ENCODE measurements at places on chromosomes 16 and 17.

- DNase-seq, result peak; percentile 58
These were observed 137.1 kb downstream of the C16orf95 start for GRCh38 chr16:87180069-87180468.

DNA sequence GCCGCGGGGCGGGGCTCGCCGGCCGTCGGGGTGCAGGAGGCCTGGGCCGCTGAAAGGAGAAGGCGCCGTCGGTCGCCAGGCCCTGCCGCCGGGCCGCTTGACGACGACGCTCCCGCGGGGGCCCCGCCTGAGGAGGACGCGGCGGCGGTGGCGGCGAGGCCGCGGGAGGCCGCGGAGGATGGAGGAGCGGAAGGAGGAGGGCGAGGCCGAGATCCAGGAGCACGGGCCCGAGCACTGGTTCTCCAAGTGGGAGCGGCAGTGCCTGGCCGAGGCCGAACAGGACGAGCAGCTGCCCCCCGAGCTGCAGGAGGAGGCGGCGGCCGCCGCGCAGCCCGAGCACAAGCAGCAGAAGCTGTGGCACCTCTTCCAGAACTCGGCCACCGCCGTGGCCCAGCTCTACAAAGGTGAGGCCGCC, 430 bp downstream of the HAPSTR1 start:
- peak; percentile 43 for DNase-seq

GRCh38 chr17:11598274-11599221, at the start of gene DNAH9:
Gene DNAH9 (plus strand): TSS chr17:11598470. CDS start chr17:11598499, 29 bp downstream.
- DNase-seq, result peak; percentile 94

DNA sequence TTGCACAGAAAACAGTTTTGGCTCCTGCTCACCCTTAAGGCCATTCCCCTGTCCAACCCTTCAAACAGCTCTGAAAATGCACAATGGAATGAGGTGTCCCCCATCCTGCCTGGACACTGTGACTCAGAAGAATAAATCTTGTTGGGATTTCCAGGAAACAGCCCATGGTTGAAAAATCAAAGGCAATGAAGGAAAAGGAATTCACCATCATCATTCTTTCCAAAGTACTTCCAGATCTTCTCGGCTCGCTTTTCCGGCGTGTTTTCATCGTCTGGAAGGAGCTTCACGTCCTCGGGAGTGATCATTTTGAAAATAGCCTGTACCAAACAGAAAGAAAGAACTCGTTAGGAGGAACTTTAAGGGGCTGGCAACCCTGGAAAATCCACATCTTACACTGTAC, 4.3 kb downstream of the RCVRN start:
- DNase-seq, result peak; percentile 81

DNA sequence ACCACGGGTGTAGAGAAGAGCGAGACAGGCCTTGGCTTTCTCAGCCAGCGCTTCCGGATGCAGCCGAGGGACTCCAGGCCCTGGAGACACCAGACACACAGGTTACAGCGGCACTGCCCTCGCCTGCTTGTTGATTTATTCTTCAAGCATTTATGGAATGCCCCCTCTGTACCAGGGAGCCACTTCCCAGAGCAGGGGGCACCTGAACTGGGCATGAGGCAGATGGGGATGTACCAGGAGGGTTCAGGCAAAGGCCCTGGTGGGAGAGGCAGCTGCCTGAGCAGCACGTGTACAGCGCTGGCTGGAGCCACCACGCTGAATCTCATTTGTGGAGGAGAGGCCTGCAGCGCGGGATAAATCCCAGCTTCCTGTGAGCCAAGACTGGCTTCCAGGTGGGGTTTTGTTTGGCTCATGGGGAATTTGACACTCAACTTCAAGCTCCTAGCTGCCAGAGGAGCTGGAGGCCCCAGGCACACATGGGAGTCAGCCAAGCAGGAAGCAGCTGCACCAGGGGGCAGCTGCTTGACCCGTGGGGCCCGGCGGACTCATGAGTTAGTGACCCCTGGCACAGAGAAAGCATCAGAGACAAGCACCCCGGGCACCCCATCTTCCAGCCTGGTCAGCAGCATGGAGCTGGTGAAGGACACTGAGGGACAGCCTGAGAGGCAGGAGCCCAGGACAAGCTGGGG, 59.7 kb downstream of the IL21R start:
- peak; percentile 80 for DNase-seq

All from kidney tubule cell (primary cell).